ENCODE measurements at places on chromosomes 2 and 18.

DNA sequence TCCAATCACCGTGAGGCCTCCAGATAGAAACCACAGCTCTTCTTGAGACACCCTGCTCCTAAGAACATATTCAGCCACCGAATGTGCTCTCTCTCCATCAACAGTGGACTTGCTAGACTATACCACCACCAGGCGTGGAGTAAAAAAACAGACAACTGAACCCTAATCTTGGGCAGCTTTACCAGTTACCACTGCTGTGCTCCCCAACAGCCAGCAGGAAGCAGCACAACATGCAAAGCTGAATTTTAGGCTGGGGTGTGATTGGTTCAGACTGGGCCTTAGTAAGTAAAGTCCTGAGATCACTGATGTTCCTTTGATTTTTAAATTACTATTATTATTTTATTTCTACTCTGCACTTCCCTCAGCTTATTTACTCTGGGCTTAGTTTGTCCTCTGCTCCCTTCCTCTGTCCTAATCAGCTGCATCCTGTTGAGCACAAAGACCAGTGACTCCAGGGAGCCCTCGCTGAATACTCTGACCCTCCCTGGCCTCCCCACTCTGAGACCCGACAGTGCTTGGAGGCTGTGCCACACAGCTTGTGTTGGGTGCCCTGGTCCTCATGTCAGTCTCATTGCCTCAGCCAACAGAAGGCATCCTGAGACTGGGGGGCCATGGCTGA is 21.9 kb downstream of the MRPL35 start:
- peak; percentile 55 for DNase-seq
- H3K27me3 ChIP-seq, result no peaks in the 10 kb centered on the region
- H3K27ac ChIP-seq, result no peak overlapping the region
- H3K4me3 ChIP-seq, result no peak overlapping the region
- peaks cover 46% of the 10 kb centered on the region for H3K4me1 ChIP-seq

GRCh38 chr2:148524519-148524919 is 120.0 kb upstream of the EPC2 start:
- H3K27me3 ChIP-seq, result no peaks in the 10 kb centered on the region
- H3K27ac ChIP-seq, result no peak overlapping the region
- no peak for DNase-seq
- H3K4me3 ChIP-seq, result no peak overlapping the region
- no peaks in the 10 kb centered on the region for H3K36me3 ChIP-seq

GRCh38 chr2:130916438-130916705 is 79.7 kb downstream of the ARHGEF4 start:
- DNase-seq, result no peak
- H3K36me3 ChIP-seq, result no peaks in the 10 kb centered on the region
- H3K4me1 ChIP-seq, result no peaks in the 10 kb centered on the region
- H3K27ac ChIP-seq, result no peak overlapping the region

DNA sequence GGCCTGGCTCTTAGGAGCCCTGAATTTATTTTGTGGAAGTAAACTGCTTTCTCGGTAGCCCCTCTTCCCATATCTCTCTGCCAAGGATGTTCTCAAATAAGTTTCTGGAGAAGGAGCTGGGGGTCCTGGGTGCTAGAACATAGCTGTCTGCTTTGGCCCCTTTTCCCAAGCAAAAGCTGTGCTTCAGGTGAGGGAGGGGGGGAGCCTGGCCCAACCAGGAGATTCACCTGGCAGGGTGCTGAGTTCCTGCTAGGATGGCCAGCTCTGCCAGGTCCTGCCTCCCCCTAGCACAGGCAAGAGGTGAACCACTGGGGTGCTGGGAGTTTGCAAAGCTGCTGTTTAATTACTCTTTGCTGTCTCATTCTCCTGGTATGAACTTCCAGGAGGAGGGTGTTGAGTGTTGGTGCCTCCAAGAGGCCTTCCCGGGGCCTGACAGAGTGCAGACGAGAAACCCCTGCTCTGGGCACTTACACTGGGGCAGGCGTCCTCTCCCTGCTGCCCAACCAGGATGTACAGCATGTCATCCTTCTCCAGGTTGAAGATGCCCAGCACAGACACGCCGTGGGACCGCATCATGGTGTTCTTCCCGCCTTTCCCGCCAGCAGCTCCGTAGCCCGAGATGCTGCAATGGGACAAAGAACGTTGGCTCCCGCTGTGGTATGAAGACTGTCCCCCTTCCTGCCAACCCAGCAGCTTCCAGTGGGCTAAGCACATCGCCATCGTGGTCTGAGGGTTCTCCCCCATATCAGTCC is 124.2 kb downstream of the CLIP4 start:
- H3K27me3 ChIP-seq, result peaks cover 11% of the 10 kb centered on the region
- H3K4me3 ChIP-seq, result no peak overlapping the region
- H3K36me3 ChIP-seq, result no peaks in the 10 kb centered on the region
- DNase-seq, result no peak
- H3K4me1 ChIP-seq, result no peaks in the 10 kb centered on the region

DNA sequence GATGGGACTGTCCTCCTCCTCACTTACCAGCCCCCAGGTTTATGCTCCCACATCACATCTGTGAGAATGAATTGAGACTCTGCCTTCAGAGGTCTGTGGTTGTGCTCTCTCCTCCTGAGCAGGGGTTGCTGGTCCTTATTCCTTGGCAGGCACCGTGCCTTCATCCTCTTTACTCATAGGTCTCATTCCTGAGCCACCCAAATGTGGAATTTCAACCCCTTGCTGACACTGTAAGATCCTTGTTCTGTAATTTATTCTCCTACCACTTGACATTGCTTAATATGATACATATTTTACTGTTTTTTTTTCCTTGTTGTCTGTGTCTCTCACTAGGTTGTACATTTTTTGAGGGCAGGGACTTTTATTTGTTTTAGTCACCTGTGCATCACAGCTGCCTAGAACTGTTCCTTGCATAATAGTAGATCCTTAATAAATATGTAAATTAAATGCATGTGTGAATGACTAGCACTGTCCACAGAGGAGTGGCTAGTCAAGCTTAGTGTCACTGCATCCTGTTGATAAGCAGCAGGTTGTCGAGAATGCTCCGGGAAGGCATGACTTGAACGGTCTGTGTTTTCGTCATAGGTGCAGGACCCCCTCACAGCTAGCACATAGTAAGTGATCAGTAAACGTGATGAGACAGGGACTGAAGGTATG is 180.6 kb downstream of the ZNF407 start:
- no peak overlapping the region for H3K4me3 ChIP-seq
- H3K27ac ChIP-seq, result no peak overlapping the region
- no peaks in the 10 kb centered on the region for H3K4me1 ChIP-seq
- no peak for DNase-seq
- no peaks in the 10 kb centered on the region for H3K36me3 ChIP-seq

DNA sequence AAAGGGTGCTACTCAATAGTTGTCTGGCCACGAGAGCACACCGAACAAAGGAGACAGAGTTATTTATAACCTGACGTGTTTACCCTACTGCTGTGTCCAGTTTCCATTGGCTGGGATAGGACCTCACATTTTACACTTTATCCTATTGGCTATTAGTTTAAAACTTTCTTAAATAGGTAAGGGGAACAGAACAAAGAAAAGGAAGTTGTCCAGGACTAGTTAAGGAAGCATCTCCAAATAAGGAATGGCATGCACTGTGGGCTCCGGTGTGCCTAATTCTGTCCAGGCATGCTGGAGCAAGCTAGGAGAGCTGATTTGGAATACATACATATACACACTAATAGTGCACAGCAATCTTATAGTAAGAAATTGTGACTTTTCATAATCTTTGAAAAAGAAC is 72.2 kb downstream of the CAB39 start:
- peaks cover 17% of the 10 kb centered on the region for H3K36me3 ChIP-seq
- peaks cover 4% of the 10 kb centered on the region for H3K4me1 ChIP-seq

DNA sequence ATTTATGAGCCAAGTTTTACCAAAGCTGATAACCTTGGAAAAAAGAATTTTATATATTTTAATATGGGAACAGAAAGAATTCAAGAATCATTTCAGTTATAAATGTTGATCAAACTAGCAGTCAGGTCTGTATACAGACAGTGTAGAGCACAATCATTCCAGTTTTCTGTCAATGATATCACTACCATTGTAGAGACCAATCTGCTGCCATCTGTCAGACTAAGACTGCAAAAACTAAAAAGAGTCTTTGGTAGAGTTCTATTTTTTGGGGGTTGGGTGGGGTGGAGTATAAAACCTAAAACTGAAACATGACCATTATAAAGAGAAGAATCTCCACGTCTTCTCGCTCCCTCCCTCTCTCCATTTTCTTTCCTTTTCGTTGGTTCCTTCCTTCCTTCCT is 204.7 kb upstream of the UBE2E3 start:
- H3K36me3 ChIP-seq, result no peaks in the 10 kb centered on the region
- H3K27ac ChIP-seq, result no peak overlapping the region
- H3K27me3 ChIP-seq, result no peaks in the 10 kb centered on the region
- H3K4me3 ChIP-seq, result no peak overlapping the region
- DNase-seq, result no peak

DNA sequence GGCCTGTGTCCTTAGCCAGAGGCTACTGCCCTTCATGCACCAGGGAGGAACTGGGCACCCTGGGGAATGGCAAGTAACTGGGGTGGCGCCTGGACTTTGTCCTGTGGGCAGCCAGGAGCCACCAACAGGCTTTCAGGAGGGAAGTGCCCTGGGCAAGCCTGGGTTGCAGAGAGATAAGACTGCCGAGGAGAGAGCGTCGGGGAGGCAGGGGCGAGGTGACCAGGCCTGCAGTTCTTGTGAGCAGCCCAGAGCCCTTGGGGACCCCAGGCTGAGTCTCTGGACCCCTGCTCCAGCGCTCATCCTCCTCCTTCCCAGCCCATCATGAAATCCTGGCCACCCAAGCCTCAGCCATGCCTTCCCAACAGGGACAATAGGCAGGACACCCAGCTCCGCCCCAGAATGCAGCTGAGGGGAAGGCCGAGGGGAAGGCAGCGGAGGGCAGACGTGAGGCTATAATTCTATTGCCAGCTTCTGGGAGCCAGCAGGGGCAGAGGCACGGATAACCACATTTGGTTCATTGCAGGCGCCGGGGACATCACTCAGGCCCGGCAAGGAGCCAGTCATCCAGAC is 25.1 kb downstream of the ADRA2B start:
- H3K4me3 ChIP-seq, result no peak overlapping the region
- H3K27me3 ChIP-seq, result peaks cover 2% of the 10 kb centered on the region
- DNase-seq, result no peak
- H3K27ac ChIP-seq, result no peak overlapping the region
- H3K36me3 ChIP-seq, result no peaks in the 10 kb centered on the region
- peaks cover 25% of the 10 kb centered on the region for H3K4me1 ChIP-seq

DNA sequence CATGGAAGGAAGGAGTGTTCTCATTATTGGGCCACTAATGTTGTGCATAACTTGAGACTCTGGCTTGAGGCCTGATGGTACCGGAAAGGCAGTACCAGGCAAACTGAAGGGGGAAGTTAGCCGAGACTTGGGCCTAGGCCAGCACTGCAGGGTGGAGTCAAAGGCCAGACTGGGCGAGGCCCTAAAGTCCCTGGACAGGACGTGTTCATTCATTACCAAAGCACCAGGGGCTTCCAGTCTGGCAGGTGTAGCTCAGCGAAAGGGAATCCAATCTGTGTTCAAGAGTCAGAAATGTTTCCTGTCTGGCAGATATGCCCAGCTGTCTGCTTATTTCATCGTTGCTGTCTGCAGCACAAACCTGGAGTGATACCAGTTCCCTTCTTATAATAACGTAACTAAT is 4.7 kb upstream of the ITSN2 start:
- H3K4me1 ChIP-seq, result peaks cover 19% of the 10 kb centered on the region
- DNase-seq, result peak; percentile 75
- no peaks in the 10 kb centered on the region for H3K27me3 ChIP-seq

DNA sequence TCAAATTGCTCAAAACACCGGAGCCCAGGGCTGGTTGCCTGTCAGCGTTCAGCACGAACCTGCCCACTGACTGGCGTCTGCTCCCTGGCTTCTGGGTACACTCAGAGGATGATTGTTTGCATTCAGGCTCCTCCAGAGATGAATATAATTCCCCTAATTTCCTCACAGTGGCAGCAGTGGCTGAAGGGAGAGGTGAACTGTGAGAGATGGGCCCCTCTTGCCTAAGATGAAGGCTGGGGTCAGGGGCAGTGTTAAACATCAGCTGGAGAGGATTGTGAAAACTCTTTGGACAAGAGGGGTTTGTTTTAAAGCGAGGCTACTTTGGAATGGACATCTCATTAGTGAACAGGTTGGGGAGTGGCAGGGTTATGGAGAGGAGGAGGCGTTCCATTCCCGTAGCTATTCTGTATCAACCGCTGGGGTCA is 31.0 kb downstream of the TCF7L1 start:
- H3K27me3 ChIP-seq, result no peaks in the 10 kb centered on the region
- H3K4me1 ChIP-seq, result peaks cover 50% of the 10 kb centered on the region
- H3K4me3 ChIP-seq, result no peak overlapping the region
- DNase-seq, result peak; percentile 38

DNA sequence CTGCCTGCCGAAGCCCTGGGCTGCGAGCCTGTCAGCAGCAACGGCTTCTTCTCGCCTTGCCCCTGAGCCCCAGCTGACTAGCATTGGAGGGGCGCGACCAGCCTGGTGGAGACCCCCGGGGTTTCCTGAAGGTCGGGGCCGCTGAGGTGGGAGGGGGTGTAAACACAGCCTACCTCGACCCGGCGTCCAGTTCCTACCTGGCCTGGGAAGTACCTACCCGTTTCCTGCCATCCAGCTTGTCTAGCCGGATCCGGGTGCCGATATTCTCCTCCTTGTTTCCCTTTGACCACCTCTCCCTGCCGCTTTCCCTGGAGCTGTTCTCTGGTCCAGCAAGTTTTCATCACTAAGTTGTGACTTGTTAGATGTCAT is 511 bp downstream of the MOB4 start:
- H3K27ac ChIP-seq, result peak overlapping the region; percentile 96
- peak overlapping the region; percentile 90 for H3K4me3 ChIP-seq
- peak; percentile 40 for DNase-seq
- H3K27me3 ChIP-seq, result no peaks in the 10 kb centered on the region
- H3K36me3 ChIP-seq, result peaks cover 2% of the 10 kb centered on the region

GRCh38 chr18:10131081-10131459 is 217.3 kb downstream of the VAPA start:
- H3K27me3 ChIP-seq, result peaks cover 8% of the 10 kb centered on the region
- H3K4me1 ChIP-seq, result peaks cover 23% of the 10 kb centered on the region
- no peak overlapping the region for H3K27ac ChIP-seq
- DNase-seq, result no peak

- no peak overlapping the region for H3K4me3 ChIP-seq
- H3K27ac ChIP-seq, result peak overlapping the region; percentile 13
- DNase-seq, result no peak
- peaks cover 3% of the 10 kb centered on the region for H3K36me3 ChIP-seq
Observed at GRCh38 chr2:120828066-120828465, 92.4 kb downstream of the GLI2 start.

GRCh38 chr2:128269063-128269989 is 49.3 kb downstream of the HS6ST1 start:
- H3K36me3 ChIP-seq, result peaks cover 12% of the 10 kb centered on the region
- no peak for DNase-seq
- no peak overlapping the region for H3K4me3 ChIP-seq
- H3K27me3 ChIP-seq, result no peaks in the 10 kb centered on the region
- H3K4me1 ChIP-seq, result peaks cover 14% of the 10 kb centered on the region

DNA sequence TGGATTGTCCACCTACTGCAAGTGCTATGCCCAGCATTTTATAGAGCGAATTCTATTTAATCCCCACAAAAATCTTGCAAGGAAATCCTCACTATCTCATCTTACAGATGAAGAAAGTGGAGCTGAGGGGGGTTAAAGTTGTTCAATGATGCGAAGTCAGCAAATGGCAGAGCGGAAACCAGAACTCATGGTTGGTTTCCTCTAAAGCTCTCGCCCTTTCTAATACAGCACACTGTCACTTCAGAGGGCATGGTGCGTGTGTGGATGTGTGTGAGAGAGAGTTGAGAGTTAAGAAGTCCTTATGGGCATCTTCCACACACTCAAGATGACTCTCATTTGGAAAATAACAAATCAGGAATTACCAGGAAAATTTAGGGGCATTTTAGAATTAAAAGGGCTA is 78.4 kb downstream of the TGFA start:
- H3K4me1 ChIP-seq, result peaks cover 3% of the 10 kb centered on the region
- H3K27me3 ChIP-seq, result peaks cover 6% of the 10 kb centered on the region
- H3K36me3 ChIP-seq, result no peaks in the 10 kb centered on the region
- no peak overlapping the region for H3K4me3 ChIP-seq
- no peak overlapping the region for H3K27ac ChIP-seq

Data from muscle of leg (tissue), 16 donors.